ENCODE measurements at places on chromosomes 2 and 18. TPM values are rescaled to one million over a fixed set of nuclear protein-coding genes. Genes with fewer than 3 reads are reported as not detected.

Gene PLCD4
- 0.78 TPM for total RNA-seq

Gene ZNF385B
- total RNA-seq, result not detected

Gene MFSD6
- 37.1 TPM for total RNA-seq

Gene ADD2
- 5.6 TPM for total RNA-seq

Gene ZNF892
- 2.7 TPM for total RNA-seq

Gene HSBP1L1
- total RNA-seq, result 8.5 TPM

Gene VPS54
- total RNA-seq, result 12.8 TPM

Gene AQP12B
- not detected for total RNA-seq

Gene KCNS3
- total RNA-seq, result 0.17 TPM

Gene KRTCAP3
- 6.4 TPM for total RNA-seq

Gene SLC8A1
- total RNA-seq, result 0.12 TPM

GRCh38 chr18:25454730-25455129 lies 102.8 kb upstream of the ZNF521 start:
- no peak for DNase-seq

GRCh38 chr2:100299548-100299947 lies 22.8 kb downstream of the LONRF2 start:
- no peak for DNase-seq

DNA sequence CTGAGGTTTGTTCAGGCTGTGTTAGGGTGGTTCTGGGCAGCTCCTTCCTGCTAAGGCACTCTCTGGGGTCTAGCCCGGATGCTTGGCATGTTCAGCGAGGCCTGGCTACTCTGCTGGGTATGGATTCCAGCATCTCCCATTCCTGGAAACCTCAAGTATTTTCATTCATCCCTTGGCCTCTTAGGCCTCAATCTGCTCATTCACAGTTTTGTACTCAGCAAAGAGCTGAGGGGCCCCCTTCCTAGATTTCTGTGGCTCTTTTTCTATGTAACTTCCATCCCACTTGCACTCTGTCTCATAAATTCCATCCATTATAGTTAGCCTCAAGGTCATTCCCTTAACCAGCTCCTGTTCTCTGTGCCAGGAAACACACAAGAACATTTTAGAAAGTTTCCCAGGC lies 798.8 kb upstream of the HS6ST1 start:
- no peak for DNase-seq

- DNase-seq, result no peak
These were observed 629.6 kb upstream of the FANCL start for GRCh38 chr2:58870704-58871103.

GRCh38 chr2:48341551-48342133 lies 188.3 kb upstream of the STON1 start:
- DNase-seq, result no peak

GRCh38 chr18:8235894-8236293 lies 373.3 kb upstream of the RAB12 start:
- DNase-seq, result no peak

- DNase-seq, result peak; percentile 46
These were observed 2.0 kb upstream of the CHRND start for GRCh38 chr2:232523682-232524597.

GRCh38 chr2:179751163-179751809 lies 110.1 kb downstream of the ZNF385B start:
- DNase-seq, result no peak

DNA sequence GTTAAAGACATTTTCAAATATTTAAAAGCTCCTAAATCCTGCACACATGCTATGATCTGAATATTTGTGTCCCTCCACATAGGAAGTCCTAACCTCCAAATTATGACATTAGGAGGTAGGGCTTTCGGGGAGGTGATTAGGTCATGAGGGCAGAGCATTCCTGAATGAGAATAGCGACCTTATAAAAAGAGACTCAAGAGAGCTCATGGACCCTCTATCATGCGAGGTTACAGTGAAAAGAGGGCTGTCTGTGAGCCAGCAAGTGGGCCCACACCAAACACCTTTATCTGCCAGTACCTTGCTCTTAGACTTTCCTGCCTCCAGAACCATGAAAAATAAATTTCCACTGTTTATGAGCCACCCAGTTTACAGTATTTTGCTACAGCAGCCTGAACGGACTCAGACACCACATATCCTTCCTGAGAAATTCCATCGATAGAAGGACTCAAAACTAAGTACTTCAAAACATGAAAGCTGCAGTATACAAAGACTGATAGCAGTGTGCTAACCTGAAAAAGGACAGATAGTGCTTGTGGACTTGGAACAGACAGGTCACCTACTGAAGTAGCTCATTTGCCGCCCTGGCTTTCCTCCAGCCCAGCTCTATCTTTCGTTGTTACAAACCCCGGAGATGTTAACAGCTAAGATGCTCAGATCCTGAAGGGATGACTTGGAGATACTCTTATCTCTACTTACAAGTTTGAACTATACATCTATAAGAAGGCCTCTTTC lies 13.8 kb downstream of the FAM210A start:
- DNase-seq, result no peak

DNA sequence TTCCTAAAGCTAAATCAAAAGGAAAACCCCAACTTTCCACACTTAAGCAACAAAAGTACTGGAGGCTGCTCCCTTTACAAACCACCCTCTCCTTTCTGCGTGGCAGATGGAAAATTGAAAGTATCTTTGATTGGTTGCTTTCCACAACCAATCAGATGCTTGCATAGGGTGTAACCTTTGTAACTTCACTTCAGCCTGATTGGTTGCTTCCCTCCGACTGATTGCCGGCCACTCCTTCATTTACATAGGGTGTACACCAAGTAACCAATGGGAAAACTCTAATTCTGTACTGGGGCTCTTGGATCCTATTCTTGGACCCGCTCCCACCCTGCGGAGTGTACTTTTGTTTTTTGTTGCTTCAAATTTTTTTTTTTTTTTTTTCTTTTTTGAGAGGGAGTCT lies 297.7 kb downstream of the NCKAP5 start:
- no peak for DNase-seq

DNA sequence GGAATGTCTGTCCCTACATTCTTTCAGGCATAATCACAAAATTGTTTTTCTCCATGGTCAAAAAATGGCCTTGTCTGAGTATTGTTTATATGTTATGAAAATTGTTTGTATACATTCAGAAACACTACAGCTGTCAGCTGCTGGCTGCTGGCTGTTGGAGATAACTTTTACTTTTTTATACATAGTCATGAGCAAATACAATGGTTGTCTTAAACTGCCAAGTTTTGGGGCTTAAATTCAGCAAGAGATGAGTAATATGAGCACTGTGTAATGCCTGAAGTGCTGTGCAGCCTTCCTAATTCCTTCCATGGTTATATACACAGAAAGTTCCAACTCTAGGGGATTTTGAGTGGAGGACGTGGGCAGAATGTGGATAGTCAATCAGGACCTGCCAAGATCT lies 168.9 kb upstream of the RMP24 start:
- no peak for DNase-seq

GRCh38 chr2:184555352-184555751 lies 43.0 kb upstream of the ZNF804A start:
- DNase-seq, result no peak

- DNase-seq, result no peak
These were observed 105.1 kb downstream of the TTC27 start for GRCh38 chr2:32732912-32733472.

DNA sequence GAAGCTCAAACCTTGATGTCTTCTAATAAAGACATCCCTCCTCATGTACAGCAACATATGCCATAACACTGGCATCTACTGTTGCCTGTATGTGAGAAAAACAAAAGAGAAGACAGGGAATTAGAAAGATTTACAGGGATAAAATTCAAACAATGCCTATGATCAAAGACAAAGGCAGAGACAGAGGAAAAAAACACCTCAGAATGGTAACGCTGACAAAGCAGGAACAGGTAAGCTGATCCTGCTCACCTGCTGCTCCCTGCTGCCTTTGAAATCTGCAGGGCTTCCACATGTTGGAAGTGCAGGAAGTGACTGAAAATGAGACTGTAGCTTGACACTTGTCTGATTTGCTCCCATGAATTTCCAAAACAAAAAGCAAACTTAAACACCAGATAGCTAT lies 90.2 kb upstream of the DNAJC10 start:
- DNase-seq, result no peak

DNA sequence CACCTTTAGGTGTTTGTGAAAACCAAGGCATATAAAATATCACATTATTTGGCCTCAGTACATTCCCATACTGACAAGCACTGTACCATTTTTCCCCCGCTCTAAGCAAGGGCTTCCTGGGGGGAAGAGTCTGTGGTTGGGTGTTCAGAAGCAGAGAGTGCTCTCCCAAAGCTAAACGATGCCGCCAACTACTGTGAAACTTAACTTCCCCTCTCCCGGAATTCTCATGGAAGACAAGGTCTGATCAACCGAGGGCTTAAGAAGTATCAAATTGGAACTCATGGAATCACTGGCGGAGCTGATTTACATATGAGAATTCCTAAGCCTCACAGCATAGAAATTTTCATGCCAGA lies 433 bp upstream of the MFF start:
- no peak for DNase-seq

- DNase-seq, result no peak
These were observed 931.9 kb downstream of the DCDC2C start for GRCh38 chr2:4635289-4635688.

DNA sequence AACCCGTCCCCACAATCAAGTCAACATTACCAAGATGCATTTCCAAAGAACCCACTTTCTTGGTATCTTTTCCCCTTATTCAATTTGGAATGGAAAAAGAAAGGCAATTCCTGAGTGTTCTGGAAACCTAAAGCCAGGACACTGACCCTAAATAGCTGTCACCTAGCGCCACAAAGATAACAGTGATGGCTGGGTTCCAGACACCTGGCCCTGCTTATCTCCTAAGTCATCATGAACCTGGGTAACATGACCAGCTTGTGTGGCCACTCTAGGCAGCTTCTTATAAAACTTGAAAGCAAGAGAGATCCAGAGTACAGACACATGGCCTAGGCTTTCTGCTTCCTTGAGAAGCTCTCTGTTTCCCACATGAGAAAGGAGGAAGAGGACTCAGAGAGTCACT lies 95.4 kb downstream of the BOD1L2 start:
- no peak for DNase-seq

- DNase-seq, result no peak
These were observed 32.4 kb downstream of the MOGAT1 start for GRCh38 chr2:222703886-222704285.

DNA sequence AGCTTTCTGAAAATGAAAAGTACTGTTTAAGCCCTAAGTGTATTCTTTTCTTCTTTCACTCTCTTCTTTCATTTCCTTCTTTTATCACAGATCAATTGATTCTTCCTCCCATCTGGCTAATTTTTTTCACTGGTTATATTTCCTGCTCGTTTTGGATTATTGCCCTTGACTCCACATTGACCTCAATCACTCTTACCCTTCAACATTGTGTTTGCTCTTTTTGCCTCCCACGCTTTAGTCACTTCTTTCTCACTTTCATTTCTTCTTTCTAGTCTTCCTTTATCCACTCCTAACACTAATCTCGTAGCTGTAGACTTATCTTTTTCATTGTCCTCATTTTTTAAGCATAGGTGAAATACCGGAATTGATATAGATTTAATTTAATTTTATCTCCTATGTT lies 320.3 kb upstream of the VRK2 start:
- DNase-seq, result no peak

DNA sequence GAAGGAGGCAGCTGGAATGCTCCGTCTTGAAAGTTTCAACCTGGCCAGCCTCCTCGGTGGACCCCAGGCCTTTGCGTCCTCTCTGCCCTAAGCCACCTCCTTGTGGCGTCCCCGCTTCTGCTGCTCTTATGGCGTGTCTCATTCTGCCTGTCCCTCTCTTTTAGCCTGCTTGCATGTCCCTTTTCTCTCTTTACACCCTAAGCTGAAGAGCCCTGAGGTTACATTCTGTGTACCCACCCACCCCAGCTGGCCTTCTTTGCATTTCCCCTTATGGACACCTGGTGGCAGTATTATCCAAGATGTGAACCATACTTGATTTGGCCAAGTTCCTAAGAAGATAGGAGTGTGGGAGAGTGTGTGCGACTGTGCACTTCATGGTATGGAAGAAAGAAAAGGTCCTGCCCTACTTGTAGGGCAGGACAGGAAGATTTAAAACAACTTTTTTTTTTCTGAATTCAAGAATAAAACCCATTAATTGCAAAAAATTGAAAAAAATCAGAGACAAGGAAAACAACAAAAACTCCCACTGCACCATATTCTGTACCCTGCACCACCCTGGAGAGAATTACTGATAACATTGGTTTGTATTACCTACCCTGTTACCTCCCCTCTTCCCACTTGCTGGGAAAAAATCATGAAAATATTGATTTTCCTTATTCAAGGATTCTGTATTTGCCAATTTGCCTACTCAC lies 77.4 kb downstream of the DYSF start:
- peak; percentile 28 for DNase-seq

DNA sequence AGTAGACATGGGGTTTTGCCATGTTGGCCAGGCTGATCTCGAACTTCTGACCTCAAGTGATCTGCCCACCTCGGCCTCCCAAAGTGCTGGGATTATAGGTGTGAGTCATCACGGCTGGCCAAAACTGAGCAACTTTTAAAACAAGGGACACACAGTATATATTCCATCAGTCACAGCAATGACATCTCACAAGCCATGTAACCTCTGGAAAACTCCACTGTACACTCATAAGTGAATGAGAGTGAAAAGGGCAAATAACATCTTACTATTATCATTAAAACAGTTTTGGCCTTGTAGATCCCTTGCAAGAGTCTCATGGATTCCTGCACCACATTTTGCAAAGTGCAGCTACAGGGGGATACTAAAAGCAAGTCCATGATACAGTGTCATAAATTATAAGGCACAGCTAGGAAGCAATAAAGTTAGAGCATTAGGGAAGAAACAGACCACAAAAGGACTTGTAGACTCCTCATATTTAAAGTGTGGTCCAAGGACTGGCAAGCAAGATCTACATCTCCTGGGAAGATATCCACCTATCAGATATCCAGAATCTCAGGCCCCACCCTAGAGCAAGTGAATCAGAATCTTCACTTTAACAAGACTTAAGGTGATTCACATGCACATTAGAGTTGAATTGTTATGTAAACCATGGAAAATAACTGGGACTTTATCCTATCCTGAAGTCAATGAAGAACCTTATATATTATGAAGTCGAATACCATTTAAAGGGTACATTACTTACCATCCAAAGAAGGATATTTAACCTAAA lies 5.7 kb downstream of the SMC6 start:
- no peak for DNase-seq

DNA sequence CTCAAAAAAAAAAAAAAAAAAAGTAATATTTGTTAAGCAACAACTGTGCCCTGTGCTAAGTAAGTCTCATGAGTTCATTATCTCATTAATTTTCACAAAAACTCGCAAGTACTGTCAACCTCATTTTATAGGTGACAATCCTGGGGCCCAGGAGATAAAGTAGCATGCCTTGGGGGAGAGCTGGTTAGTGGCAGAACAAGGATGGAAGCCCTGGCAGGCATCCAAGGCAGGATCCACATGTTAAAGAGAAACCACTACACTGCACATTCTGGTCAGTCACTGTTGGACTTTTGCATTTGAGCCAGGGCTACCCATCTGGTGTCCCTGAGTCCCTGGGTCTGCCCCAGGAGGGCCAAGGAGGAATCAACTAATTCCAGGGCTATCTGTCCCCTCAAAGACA lies 54.6 kb downstream of the ZFP36L2 start:
- no peak for DNase-seq

DNA sequence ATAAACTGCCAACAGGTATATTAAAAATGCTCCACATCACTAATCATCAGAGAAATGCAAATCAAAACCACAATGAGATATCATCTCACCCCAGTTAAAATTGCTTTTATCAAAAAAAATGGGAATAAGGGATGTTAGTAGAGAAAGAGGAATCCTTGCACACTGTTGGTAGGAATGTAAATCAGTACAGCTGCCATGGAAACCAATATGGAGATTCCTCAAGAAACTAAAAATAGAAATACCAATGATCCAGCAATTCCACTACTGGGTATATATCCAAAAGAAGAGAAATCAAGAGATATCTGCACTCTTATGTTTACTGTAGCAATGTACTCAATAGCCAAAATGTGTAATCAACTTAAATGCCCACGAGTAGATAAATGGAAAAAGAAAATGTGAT lies 40.6 kb downstream of the ZRANB3 start:
- no peak for DNase-seq

Data from activated CD4-positive, alpha-beta memory T cell treated with anti-CD3 and anti-CD28 coated beads for 36 hours (primary cell).